ENCODE measurements at places on chromosomes 1 and 21.

- no peak for DNase-seq
These were observed 413.3 kb upstream of the PTBP2 start for GRCh38 chr1:96308314-96308713.

- no peak for DNase-seq
These were observed 21.3 kb upstream of the PRSS38 start for GRCh38 chr1:227793948-227794816.

GRCh38 chr1:67532452-67533216, 102.4 kb upstream of the SERBP1 start:
- no peak for DNase-seq

DNA sequence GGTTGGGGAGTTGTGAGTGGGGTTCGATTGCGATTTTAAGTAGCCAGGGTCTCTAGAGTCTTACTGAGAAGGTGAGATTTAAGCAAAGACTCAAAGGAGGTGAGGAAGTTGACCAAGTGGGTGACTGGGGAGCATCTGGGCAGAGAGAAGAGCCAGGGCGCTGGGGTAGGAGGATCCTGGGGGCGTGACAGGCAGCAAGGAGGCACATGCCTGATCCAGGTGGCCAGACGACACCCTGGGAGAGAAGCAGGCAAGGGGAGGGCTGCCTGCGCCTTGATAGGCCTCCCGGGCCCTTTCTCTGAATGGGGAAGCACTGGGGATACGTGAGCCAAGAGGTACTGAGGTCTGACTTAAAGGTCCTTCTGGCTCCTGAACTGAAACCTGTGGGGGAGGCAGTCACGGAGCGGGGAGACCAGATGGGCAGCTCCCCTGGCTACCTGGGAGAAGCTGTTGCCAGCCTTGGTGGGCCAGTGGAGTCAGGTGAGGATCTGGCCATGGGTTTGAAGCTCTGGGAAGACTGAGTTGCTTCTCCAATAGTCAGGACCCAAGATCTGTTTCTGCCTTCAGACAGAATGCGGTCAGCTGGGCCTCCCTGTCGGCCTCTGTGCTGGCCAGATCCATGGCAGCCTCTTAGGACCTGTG, 5.4 kb downstream of the ZBTB48 start:
- no peak for DNase-seq

DNA sequence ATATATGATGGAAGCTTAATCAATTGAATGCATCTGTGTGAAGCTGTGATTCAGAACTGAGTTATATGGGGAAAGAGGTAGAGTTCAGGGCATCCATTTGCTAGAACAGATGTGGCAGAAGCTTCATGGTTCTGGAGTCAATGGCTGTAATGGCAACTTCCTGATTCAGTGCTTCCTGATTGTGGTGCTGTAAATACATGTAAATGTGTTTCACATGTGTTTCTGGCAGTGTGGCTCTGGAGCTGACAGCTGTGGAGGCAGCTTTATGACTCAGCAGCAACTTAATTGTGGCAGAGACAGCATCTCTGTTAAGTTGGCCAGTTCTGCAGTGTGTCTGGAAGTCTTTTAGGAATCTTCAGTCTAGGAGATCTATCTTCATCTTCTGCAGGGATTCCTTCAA, 226.6 kb upstream of the ZRANB2 start:
- DNase-seq: no peak

GRCh38 chr1:97350241-97350640, 570.6 kb downstream of the DPYD start:
- no peak for DNase-seq

DNA sequence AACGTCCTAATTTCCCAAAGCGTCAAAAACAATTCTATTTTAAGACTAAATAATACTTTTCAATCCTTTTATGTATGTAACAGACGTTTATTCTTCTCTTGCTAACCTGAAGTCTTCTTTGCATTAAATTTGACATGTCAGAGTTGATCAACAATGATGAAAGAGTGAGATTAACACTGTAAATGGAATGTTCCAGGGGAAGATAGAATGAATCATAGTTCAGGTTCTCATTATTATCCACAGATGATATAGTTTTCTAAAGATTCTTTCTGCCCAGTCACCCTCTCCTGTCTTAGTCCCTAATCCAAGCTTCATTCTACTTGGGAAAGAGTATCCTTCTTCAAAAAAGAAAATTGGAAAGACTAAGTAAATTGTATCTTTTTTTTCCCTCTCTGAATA, 38.9 kb downstream of the SDCCAG8 start:
- DNase-seq: no peak

GRCh38 chr1:100528871-100529270, 9.1 kb upstream of the GPR88 start:
- DNase-seq: no peak

GRCh38 chr1:65198096-65198495, 50.1 kb downstream of the AK4 start:
- no peak for DNase-seq

DNA sequence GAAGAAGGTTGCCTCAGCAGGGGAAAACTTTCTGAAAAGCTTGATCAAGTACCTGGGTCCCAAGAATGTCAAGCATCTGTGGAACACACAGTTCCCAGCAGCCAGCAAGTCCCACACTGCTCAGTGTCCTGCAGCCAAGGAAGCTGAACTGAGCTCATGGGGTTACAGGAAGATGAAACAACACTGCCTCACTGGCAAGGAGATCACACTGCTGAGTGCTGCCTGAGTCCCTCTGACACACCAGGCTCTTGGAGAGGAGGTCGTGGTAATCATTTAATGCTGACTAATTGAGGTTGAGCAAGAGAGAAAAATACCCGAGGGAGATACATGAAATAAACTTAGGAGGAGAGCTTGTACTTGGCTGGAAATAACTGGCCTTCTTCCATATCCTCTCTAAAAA, 75.2 kb downstream of the MPZL1 start:
- DNase-seq: no peak

DNA sequence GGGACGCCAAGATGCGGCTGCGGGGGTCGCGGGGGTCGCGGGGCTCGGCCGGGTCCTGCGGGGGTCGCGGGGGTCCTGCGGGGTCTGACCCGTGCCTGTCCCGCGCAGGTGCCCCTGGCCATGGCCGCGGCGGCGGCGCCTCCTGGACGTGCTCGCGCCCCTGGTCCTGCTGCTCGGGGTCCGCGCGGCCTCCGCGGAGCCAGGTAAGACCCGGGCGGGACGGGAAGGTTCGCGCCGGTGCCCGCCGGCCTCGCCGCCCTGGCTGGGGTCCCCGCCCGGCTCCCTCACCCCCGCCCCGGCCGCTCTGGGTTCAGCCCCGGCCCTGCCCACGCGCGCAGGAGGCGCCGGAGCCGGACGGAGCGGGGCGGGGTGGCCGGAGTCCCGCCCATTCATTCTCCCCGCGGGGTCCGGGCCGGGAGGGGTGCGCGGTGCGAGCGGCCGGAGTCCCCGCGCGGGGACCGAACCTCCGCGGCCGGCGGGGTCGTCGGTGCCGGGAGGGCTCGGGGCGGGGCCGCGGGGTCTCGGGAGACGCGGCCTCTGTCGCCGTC, 380 bp downstream of the COL18A1 start:
- DNase-seq: no peak

- no peak for DNase-seq
These were observed 497.4 kb downstream of the DPYD start for GRCh38 chr1:97423403-97423802.

DNA sequence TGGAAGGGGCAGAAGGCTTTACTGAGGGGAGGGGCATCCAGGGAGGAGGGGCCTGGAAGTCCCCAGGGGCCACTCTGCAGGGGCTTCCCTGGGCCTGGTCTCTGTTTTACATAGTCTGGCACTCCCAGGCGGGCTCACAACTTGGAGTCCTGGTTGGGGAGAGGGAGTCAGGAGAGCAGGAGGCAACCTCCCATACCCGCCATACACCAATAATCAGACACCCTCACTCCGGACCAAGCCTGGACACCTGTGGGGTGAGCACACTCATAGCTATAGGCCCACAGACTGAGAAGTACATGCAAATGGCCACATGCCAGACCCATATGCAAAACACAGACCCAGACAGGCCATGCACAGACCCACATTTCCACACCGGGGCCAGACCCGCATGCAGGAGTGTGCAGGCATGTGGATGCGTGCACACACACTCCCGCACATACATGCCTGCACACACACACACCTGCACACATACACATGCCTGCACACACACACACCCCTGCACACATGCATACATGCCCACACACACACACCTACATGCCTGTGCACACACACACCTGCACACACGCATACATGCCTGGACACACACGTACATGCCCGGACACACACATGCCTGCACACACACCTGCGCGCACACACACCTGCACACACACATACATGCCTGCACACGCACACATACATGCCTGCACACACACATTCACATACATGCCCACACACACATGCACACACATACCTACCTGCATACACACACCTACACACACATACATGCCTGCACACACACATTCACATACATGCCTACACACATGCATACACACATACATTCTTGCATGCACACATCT, 89.5 kb upstream of the RUNX3 start:
- DNase-seq: no peak

- no peak for DNase-seq
These were observed 96.9 kb upstream of the BCL9 start for GRCh38 chr1:147444381-147444780.
